ENCODE measurements at places on chromosomes 7 and 10. TPM values are rescaled to one million over a fixed set of nuclear protein-coding genes. Genes with fewer than 3 reads are reported as not detected.

- DNase-seq = no peak
These were observed 13.1 kb upstream of the GPR141 start for GRCh38 chr7:37670436-37670835.

- DNase-seq = no peak
These were observed 209.3 kb upstream of the IMMP2L start for GRCh38 chr7:111771638-111772037.

DNA sequence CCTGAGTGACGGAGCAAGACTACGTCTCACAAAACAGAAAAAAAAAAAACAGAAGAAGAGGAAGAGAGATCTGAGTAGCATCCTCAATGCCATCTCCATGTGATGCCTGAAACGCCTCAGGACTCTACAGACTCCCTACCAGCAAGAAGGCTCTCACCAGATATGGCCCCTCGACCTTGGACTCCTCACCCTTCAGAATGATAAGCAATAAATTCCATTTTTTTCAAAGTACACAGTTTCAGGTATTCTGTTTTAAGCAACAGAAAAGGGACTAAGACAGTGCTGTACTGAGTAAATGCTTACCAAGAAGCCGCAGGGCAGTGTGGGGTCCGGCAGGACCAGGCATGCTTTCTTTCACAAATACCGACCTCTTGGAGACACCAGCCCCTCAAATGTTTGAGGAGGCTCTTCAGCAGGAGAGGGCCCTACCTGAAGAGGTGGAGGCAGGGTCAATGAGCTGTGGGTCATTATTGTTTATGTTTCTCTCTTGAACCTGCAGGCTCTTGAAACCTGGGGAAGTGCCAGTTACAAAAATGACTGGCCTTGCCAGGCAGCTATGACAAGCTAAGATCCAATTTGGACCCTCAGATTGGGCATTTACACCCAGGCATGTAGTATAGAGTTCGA lies 204.1 kb upstream of the LYZL1 start:
- DNase-seq = no peak

GRCh38 chr7:155169498-155170065 lies 99.5 kb downstream of the HTR5A start:
- no peak for DNase-seq

DNA sequence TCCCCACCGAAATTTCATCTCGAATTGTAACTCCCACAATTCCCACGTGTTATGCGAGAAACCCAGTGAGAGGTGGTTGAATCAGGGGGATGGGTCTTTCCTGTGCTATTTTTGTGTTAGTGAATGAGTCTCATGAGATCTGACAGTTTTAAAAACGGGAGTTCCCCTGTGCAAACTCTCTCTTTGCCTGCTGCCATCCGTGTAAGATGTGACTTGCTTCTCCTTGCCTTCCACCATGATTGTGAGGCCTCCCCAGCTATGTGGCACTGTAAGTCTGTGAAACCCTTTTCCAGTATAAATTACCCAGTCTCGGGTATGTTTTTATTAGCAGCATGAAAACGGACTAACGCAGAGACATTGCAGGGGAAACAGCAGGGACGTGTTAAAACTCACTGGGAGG lies 5.3 kb upstream of the OLAH start:
- DNase-seq = no peak

- DNase-seq = no peak
These were observed 2.0 kb downstream of the BCL7B start for GRCh38 chr7:73555411-73555982.

- DNase-seq = no peak
These were observed 38.5 kb upstream of the SEMA3C start for GRCh38 chr7:80957226-80957777.

DNA sequence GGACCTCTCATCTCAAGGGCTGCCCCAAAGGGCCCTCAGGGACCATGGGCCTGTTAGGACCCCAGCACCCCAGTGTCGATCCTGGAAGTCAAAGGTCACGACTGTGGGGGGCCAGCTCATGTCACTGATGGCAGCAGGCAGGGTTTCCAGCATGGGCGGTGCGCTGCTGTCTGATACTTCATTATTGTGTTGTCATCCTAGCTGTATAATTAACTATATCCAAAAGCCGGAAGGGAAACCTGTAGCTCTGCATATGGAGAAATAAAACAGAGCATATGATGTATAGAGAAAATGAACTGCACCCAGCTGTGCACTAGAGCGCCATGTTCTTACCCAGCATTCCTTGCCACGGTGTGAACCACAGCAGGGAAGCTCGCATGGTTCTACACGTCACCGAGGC lies 196.3 kb downstream of the EBF3 start:
- DNase-seq = no peak

DNA sequence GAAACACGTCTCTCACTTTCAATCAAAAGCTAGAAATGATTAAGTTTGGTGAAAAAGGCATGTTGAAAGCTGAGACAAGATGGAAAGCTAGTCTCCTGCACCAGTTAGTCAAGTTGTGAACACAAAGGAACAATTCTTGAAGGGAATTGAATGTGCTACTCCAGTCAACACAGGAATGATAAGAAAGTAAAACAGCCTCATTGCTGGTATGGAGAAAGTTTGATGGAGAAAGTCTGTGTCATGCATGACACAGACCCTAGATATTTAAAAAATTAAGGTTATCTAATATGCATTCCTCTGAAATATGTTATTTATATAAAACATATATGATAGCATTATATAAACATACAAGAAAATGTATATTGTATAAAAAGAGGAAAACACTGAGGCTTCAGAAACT lies 699.4 kb upstream of the FZD8 start:
- DNase-seq = no peak

GRCh38 chr10:36118314-36118713 lies 476.2 kb upstream of the FZD8 start:
- no peak for DNase-seq

- DNase-seq = peak; percentile 63
These were observed 10.8 kb downstream of the LFNG start for GRCh38 chr7:2530071-2530987.

GRCh38 chr10:59617996-59618395 lies 91.7 kb downstream of the SLC16A9 start:
- DNase-seq = no peak

GRCh38 chr10:97676770-97677581 lies 10.1 kb downstream of the AVPI1 start:
- no peak for DNase-seq

DNA sequence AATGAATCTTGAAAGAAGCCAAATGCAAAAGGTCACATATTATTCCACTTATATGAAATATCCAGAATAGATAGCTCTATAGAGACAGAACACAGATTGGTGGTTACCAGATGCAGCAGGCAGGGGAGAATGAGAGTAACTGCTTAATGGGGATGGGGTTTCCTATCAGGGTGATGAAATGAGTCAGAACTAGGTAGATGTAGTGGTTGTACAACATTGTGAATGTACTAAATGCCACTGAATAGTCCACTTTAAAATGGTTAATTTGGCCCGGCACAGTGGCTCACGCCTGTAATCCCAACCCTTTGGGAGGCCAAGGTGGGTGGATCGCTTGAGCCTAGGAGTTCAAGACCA lies 9.4 kb upstream of the SLC25A28 start:
- DNase-seq = no peak

DNA sequence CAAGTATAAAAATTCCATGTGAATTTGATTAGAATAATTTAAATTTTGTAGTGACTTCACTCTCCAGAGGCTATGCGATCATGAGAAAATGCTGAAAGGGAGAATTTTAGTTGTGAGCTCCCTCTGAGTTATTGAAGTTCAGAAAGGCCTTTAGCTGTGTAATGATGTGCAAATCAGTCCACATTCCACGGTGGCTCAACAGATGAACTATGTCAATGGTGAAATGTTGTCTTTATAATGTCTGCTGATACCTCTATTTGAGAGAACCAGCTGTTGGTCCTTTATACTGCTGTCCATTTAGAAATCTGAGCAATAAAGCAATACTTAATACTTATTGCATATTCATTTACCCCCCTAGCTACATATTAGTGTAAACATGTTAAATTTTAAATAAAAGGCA lies 7.1 kb upstream of the ITGB8 start:
- DNase-seq = no peak

- DNase-seq = no peak
These were observed 32.0 kb downstream of the ADAP1 start for GRCh38 chr7:922334-923107.

GRCh38 chr10:21705142-21705827 lies 171.3 kb downstream of the MLLT10 start:
- no peak for DNase-seq

- no peak for DNase-seq
These were observed 15.6 kb downstream of the LYZL1 start for GRCh38 chr10:29304264-29304994.

DNA sequence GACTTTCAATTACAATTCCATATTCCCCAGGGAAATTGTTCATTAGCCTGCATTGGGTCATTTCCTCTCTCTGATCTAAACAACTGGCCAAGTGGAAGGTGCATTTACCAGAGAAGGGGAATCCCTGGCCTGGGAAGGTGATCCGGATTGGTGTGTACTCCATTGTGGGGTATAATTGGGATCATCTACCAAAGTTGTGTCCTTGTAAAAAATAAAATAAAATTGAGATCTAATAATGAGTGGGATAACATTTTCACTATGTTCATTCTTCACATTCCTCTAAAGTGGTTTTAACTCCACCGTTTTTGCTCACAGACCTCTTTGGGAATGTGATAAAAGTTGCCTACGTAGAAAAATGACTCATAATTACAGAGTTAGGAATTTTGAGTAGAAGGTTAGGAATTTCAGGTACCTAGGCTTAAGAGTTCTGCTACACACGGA lies 22.8 kb downstream of the ARL5B start:
- DNase-seq = no peak

GRCh38 chr10:43251419-43252165 lies 15.3 kb downstream of the RASGEF1A start:
- DNase-seq = no peak

GRCh38 chr7:139940866-139941265 lies 111.8 kb downstream of the TBXAS1 start:
- no peak for DNase-seq

DNA sequence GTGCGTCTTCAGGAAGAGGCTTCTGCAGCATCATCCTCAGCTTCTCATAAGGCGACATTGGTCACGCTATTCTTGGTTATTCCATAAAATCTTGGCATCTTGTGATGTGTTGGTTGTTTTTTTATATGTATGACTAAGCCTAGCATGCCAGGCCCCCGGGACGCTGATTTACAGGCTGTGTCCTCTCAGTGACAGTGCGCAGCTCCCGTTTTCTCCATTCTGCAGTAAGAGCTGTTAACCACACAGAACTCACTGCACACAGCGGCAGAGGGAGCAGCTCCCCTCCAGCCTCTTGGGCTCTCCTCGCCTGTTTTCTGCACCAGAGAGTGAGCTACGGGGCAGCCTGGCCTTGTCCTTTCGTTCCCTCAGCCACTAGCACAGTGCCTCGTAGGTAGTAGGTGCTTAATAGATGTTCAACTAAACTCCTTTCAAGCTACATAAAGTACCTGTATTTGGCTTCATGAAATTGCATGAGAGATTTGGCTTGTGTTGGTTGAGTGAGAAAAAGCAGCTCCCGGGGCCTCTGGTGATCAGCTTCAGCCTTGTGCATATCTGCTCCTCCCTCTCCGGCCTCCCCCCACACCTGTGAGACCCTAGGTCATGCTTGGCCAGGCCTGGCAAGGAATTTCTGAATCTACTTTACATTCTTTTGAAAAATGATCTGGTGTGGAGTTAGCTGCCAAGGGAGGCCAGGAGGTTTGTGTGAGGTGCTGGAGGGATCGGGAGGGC lies 116.2 kb downstream of the WDR37 start:
- DNase-seq = no peak

- no peak for DNase-seq
These were observed 12.3 kb upstream of the ACSM6 start for GRCh38 chr10:95181726-95182125.

Gene LOXL4
- total RNA-seq = not detected

Gene SRRM3
- total RNA-seq = not detected

Gene NFKB2
- total RNA-seq = 307 TPM

Gene FAM180A
- total RNA-seq = not detected

Gene BUD31
- total RNA-seq = 132 TPM

Gene SP4
- total RNA-seq = 22.8 TPM

Gene TMEM254
- total RNA-seq = 10.8 TPM

Gene PTPRN2
- 0.47 TPM for total RNA-seq

Gene LDB3
- total RNA-seq = 0.10 TPM

Gene MMP21
- not detected for total RNA-seq

Gene OR2A1
- total RNA-seq = not detected

Measured in activated T-helper 1 cell treated with anti-CD3 and anti-CD28 coated beads, Interleukin-12 subunit alpha, Interleukin-12 subunit beta, Interleukin-2, Interleukin-4 antibody, amounts not matched to agents 30 ng/mL and 10 ng/mL and 1 ng/mL, durations not matched to agents 14 hours and 24 hours and 36 hours (primary cell).